ENCODE measurements at places on chromosomes 12 and 14. TPM values are rescaled to one million over a fixed set of nuclear protein-coding genes. Genes with fewer than 3 reads are reported as not detected.

RDH16 gene
- total RNA-seq, result not detected

DNA sequence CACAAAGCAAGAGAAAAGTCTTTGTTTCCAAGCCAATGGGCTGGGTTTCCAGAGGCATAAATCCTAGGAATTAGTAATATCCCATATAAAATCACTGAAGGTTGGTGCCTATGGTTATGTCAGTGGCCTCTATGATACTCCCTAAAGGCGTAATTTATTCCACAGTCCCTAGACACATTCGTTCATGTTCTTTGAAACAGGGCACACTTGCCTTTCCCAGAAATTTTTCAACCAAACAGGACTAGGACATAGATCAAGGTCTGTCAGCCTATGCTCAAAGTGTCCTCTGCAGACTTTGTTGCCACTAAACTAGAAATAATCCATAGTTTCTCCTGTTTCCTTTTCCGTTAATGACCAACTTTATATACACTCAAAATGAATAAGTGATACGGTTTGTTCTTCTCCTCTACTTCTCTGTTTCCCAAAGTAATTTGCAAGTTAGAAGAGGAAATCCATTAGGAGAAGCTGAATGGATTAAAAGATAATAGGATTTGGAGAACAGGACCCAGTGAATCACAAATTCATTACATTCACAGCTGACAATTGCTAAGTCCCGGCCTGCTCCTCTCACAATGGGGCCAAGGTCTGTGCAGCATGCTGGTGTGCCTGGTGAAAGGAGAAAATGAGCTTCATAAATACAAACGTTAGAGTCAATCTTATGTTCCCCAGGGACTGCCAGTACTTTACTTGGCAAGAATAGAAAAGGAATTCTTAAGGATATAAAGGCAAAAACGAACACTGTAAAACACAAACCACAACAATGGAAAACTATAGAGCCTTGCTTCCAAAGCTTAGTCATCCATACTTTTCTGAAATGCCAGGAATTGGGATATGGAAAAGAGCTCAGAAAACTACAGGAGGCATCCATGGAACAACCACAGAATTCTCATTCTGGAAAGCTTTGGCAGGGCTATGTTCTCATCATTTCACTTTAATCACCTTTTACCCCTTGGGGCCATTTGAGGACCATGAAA, 966.2 kb downstream of the NRXN3 start:
- no peak for DNase-seq
- H3K27me3 ChIP-seq, result no peaks in the 10 kb centered on the region
- no peaks in the 10 kb centered on the region for H3K4me1 ChIP-seq
- H3K27ac ChIP-seq, result no peak overlapping the region
- no peaks in the 10 kb centered on the region for H3K36me3 ChIP-seq

DNA sequence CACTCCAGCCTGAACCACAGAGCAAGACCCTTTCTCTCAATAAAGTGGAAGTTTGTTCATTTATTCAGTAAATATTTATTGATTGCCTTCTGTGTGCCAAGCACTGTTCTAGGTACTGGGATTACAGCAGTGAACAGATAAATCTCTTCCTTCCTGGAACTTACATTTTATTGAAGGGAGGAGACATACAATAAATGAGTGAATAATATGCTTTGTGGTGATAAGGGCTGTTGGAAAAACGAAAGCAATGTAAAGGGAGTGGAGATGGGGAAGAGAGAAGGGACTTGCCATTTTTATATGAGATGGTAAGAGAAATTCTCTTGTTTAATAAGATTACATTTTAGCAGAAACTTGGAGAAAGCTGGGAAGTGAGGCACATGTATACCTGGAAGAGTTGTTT, 1.6 kb downstream of the GSKIP start:
- H3K27me3 ChIP-seq, result no peaks in the 10 kb centered on the region
- no peak for DNase-seq
- H3K4me3 ChIP-seq, result no peak overlapping the region

- no peak overlapping the region for H3K27ac ChIP-seq
- H3K36me3 ChIP-seq, result no peaks in the 10 kb centered on the region
- peaks cover 7% of the 10 kb centered on the region for H3K27me3 ChIP-seq
These were observed 75.8 kb upstream of the HOXC13 start for GRCh38 chr12:53862831-53863230.

- H3K4me3 ChIP-seq, result no peak overlapping the region
- H3K36me3 ChIP-seq, result no peaks in the 10 kb centered on the region
- H3K4me1 ChIP-seq, result no peaks in the 10 kb centered on the region
- DNase-seq, result no peak
- H3K27ac ChIP-seq, result no peak overlapping the region
These were observed 133.3 kb upstream of the FSCB start for GRCh38 chr14:44640416-44640815.

DNA sequence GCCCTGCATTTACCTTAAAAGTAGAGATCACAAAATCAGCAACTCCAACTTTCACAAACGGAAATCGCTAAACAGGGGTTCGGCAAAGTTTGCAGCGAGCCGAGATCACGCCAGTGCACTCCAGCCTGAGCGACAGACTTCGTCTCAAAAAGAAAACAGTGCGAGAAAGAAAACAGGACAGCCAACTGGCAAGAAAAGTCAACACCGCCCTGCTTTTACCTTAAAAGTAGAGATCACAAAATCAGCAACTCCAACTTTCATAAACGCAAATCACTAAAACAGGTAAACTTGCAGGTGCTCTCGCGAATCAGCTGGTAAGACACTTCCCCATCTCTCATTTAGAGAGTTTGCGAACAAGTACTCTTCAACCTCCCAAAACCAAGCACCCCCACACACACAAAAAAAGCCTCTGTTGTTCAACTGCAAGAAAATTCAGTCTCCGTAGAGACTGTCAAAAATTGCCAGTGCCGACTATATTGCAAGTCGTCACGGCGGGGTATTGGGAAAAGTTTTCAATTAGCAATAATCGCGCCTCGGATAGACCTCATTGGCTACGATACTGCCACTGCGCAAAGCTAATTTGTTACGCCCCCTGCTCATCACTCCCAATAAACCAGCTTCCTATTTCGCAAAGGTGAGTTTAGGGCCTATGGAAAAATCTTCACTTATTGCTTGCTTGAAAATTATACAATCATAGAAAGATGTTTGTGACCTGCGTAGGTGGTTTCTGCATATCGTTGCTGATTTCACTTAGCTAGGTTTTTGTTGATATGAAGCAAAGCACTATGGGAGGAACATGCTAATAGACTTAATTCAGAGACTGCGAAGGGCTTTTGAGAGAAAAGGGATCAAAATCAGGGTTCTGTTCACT, at the start of gene RNU4-1:
Gene RNU4-1 (minus strand): TSS at position 577 of the 871 bp plus-strand sequence.
- 0 out of 2 replicates have a peak, but pooled peaks cover 5% of the 10 kb centered on the region for H3K4me1 ChIP-seq
- no peaks in the 10 kb centered on the region for H3K36me3 ChIP-seq
- peak within 1 kb of the TSS; percentile 93 for H3K27ac ChIP-seq
- peak; percentile 97 for DNase-seq
- H3K4me3 ChIP-seq, result peak within 1 kb of the TSS; percentile 56
- H3K27me3 ChIP-seq, result no peaks in the 10 kb centered on the region

- H3K27ac ChIP-seq, result no peak overlapping the region
- H3K4me1 ChIP-seq, result no peaks in the 10 kb centered on the region
- no peak for DNase-seq
- no peaks in the 10 kb centered on the region for H3K27me3 ChIP-seq
- H3K4me3 ChIP-seq, result no peak overlapping the region
- H3K36me3 ChIP-seq, result no peaks in the 10 kb centered on the region
These were observed 611.2 kb downstream of the RPS29 start for GRCh38 chr14:48974994-48975393.

Measured in IMR-90 (cell line).